ENCODE measurements at places on chromosomes 6 and 20. TPM values are rescaled to one million over a fixed set of nuclear protein-coding genes. Genes with fewer than 3 reads are reported as not detected.

- no peaks in the 10 kb centered on the region for H3K27me3 ChIP-seq
- no peaks in the 10 kb centered on the region for H3K36me3 ChIP-seq
- no peak for DNase-seq
- H3K4me3 ChIP-seq, result no peak overlapping the region
- no peak overlapping the region for H3K27ac ChIP-seq
- H3K4me1 ChIP-seq, result no peaks in the 10 kb centered on the region
Observed at GRCh38 chr20:46905364-46906125, 10.9 kb downstream of the EYA2 start.

DNA sequence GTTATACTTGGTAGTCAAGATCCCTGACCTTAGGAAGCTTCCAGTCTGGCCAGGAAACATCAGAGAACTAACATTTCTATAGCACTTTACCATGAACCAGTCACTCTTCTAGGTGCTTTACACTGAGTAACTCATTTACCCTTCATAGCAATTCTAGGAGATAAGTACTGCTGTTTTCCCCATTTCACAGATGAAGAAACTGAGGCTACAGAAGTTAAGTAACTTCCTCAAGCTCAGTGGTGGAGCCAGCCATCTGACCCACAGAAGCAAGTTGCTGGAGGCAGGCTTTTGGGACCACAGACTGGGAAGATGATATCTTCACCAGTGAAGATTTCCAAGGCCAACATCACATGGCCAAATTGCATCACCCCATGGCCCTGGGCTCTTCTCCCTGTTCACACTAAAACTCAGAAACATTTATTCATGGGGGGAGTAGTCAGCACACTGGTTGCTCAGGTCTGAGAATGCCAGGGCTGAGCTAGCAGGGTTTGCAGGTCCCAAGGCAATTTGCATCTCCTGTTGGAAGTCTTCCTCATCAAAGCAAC, 70.3 kb downstream of the UNC5CL start:
- no peaks in the 10 kb centered on the region for H3K27me3 ChIP-seq
- H3K4me1 ChIP-seq, result no peaks in the 10 kb centered on the region
- no peaks in the 10 kb centered on the region for H3K36me3 ChIP-seq
- H3K27ac ChIP-seq, result no peak overlapping the region
- no peak for DNase-seq
- no peak overlapping the region for H3K4me3 ChIP-seq

DNA sequence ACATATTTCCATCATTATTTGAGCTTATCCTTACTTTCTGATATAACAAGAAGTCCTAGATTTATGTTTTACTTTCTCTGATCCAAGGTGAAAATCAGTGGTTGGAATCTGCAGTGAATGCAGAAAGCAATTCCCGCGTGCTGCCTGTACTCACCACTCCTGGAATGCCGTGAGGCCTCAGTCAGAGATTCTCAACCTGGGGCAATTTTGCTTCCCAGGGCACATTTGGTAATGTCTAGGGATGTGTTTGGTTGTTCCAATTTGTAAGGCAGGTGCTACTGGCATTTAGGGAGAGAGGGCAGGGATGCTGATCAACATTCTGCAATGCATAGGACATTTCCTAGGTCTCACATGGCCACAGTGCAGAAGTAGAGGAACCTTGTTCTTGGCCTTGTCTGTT, 23.9 kb downstream of the CST4 start:
- H3K27ac ChIP-seq, result no peak overlapping the region
- no peaks in the 10 kb centered on the region for H3K4me1 ChIP-seq
- H3K36me3 ChIP-seq, result no peaks in the 10 kb centered on the region
- H3K27me3 ChIP-seq, result no peaks in the 10 kb centered on the region

DNA sequence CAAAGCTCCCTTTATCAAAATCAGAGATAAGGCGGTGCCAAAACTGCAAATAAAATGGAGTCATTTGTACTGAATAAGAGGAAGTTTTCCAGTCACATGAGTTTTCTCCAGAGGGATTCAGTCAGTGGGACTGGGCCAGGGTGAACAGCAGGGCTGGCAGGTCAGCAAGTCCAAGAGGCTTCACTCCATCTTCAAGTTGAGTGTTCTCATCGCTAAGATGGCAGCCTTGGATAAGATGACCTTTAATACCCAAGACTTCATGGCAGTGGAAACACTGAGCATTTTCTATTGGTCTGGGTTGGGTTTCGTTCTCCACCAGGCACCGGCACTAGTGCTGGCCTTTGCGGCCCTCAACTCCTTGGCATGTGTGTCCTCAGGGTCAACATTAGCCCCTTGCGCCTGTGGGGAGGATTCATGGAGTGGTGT, 29.3 kb upstream of the IGF2R start:
- no peak for DNase-seq
- H3K27ac ChIP-seq, result no peak overlapping the region
- no peak overlapping the region for H3K4me3 ChIP-seq
- H3K36me3 ChIP-seq, result no peaks in the 10 kb centered on the region
- peaks cover 4% of the 10 kb centered on the region for H3K4me1 ChIP-seq

GRCh38 chr6:150297327-150298029, 71.3 kb upstream of the IYD start:
- no peaks in the 10 kb centered on the region for H3K27me3 ChIP-seq
- H3K27ac ChIP-seq, result no peak overlapping the region
- no peak overlapping the region for H3K4me3 ChIP-seq
- no peak for DNase-seq
- no peaks in the 10 kb centered on the region for H3K36me3 ChIP-seq

DNA sequence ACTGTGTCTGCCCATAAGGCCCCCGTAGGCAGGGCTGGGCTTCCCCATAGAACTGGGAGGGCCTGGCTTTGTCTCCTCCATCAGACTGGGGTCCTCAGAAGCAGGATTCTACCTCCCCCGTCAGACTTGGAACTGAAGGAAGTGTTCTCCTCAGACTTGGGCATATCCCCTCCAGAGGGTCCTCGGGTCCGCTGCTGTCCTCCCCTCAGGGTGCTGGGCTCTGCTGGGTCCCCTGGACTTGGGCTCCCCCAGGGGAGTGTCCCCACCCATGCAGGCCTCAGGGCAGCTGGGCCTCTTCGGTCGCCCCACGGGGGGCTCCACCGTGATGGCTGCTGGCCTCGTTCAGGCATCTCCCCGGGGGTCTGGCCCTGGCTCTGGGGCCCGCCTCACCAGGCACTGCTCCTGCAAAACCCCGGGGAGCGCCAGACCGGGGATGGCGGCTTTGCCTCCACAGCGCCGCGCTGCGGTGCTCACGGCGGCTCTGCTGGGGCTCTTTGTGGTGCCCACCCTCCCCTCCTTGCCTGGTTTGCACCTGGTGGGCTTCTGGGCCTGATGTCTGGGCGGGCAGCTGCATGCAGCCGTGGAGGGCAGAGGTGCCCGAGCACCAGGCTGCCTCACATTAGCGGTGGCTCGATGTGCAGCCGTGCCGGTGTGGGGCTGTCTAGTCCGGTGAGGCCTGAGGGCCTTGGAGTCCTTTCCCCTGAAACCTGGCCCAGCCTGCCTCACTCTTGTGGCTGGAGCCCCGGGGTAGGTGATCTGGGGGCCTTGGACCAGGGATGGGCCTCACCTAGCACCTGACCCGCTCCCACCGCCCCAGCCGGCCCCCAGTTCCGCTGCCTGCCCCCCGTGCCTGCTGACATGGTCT, 13.9 kb downstream of the COL20A1 start:
- no peaks in the 10 kb centered on the region for H3K4me1 ChIP-seq
- no peak overlapping the region for H3K27ac ChIP-seq
- no peaks in the 10 kb centered on the region for H3K27me3 ChIP-seq
- no peak overlapping the region for H3K4me3 ChIP-seq

- no peaks in the 10 kb centered on the region for H3K27me3 ChIP-seq
- H3K4me1 ChIP-seq, result no peaks in the 10 kb centered on the region
- no peak for DNase-seq
- no peaks in the 10 kb centered on the region for H3K36me3 ChIP-seq
Observed at GRCh38 chr6:4743062-4743461, 33.1 kb upstream of the CDYL start.

- peaks cover 28% of the 10 kb centered on the region for H3K36me3 ChIP-seq
- peak; percentile 68 for DNase-seq
- peaks cover 35% of the 10 kb centered on the region for H3K4me1 ChIP-seq
- peak overlapping the region; percentile 84 for H3K4me3 ChIP-seq
Observed at GRCh38 chr20:35742741-35743523, 872 bp upstream of the RBM39 start.

The HFE gene
- 0.08 TPM for total RNA-seq

The HLA-DRA gene
- total RNA-seq, result 51.0 TPM

The HLA-DOB gene
- total RNA-seq, result 2.9 TPM

The CD109 gene
- total RNA-seq, result 0.80 TPM

The STX11 gene
- total RNA-seq, result 16.8 TPM

Data from CD4-positive, alpha-beta T cell (primary cell).